ENCODE measurements at places on chromosomes 5 and 9. TPM values are rescaled to one million over a fixed set of nuclear protein-coding genes. Genes with fewer than 3 reads are reported as not detected.

The NUTM2G gene
- under 0.01 TPM for total RNA-seq

The FRRS1L gene
- not detected for total RNA-seq

The IFNA2 gene
- total RNA-seq = not detected

The MEGF10 gene
- 0.80 TPM for total RNA-seq

The UBE2R2 gene
- 16.1 TPM for total RNA-seq

The MINAR2 gene
- not detected for total RNA-seq

The SV2C gene
- 0.03 TPM for total RNA-seq

The CAMK4 gene
- total RNA-seq = 28.1 TPM

The NXNL2 gene
- 0.89 TPM for total RNA-seq

The SLC35A4 gene
- total RNA-seq = 23.5 TPM

Measured in Daoy (cell line).